ENCODE measurements at places on chromosomes 4 and X.

GRCh38 chr4:39502019-39502663 is 25.1 kb downstream of the UGDH start:
- DNase-seq: no peak

- DNase-seq: no peak
Measured at GRCh38 chrX:129158505-129158904, 364.8 kb downstream of the SMARCA1 start.

GRCh38 chr4:126986828-126987227 is 645.9 kb upstream of the INTU start:
- DNase-seq: no peak

GRCh38 chrX:123263747-123264146 is 79.7 kb downstream of the GRIA3 start:
- DNase-seq: no peak

GRCh38 chrX:55794405-55794804 is 76.9 kb downstream of the RRAGB start:
- no peak for DNase-seq

- no peak for DNase-seq
Measured at GRCh38 chrX:153806999-153807575, 12.6 kb downstream of the SSR4 start.

- DNase-seq: no peak
Measured at GRCh38 chr4:52420330-52420729, 238.8 kb downstream of the USP46 start.

DNA sequence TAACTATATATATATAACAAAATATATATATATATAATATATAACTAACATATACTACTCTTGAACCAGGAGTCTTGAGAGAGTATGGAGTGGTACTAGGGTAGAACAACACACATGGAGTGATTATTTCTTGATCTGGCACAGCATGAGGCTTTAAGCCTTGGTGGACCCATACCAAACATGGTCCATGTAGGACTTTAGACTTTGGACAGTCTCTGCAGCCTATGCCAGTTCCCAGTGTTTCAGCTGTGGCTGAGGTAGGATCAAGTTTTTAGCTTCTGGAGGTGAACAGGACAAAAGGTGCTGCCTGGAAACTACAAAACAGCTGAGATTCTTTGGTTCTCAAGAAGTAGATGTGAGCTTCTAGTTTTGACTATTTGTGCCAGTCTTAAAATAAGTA is 20.6 kb downstream of the CORIN start:
- DNase-seq: no peak

DNA sequence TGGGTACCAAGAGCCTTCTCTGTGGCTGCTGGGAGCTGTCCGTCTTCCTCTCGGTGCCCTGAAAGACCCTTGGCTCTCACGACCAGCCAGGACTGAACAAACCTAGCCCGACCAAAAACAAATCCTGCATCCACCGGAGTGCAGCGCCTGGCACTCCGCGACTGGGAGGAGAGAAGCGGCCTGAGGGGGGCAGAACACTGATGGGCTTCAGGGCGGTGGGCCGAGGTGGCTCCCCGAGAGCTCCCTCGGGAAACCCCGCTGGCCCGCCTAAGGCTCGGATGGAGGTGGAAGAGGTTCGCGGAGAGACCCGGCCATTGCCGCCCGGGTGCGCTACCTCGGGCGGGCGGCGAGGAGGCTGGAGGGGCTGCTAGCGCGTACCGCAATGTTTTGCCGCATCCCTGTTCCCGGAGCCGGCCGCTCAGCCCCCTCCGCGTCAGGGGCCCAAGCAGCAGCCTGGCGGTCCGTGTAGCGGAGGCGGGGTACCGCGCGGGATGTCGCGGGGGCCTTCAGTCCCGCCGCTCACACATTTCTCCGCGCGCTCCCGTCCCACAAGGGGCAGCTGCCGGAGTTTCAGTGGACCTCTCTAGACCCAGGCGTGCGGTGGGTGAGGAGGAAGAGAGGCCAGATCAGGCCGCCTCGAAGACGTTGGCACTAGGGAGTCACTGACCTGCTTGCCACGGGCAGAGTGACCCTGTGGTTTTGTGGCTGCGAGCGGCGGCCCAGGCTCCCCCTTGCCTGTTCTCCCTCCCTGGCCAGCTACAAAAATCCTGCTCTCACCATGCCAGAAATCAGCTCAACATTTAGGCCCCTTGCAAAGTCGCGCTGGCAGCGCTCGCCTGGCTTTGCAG is 2.2 kb downstream of the SLITRK4 start:
- no peak for DNase-seq

GRCh38 chrX:10190367-10190766 is 33.6 kb downstream of the CLCN4 start:
- DNase-seq: peak; percentile 75

DNA sequence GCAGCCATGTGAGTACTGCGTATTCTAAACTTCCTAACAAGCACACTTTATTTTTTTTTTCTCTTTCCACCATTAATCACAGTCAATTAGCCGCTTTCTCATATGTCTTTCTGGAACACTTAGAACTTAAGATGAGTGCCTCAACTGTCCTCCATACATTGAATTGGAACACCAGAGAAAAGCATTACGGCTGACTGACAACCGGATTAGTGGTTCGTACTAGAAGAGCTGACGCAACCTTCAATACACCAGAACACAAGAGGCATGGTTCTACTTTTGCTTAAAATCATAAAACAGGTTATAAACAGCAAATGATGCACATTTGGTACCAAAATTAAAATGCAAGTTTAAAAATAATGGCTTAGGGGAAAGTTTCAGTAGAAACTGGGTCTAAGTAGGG is 3.3 kb downstream of the TMEM47 start:
- DNase-seq: peak; percentile 11

DNA sequence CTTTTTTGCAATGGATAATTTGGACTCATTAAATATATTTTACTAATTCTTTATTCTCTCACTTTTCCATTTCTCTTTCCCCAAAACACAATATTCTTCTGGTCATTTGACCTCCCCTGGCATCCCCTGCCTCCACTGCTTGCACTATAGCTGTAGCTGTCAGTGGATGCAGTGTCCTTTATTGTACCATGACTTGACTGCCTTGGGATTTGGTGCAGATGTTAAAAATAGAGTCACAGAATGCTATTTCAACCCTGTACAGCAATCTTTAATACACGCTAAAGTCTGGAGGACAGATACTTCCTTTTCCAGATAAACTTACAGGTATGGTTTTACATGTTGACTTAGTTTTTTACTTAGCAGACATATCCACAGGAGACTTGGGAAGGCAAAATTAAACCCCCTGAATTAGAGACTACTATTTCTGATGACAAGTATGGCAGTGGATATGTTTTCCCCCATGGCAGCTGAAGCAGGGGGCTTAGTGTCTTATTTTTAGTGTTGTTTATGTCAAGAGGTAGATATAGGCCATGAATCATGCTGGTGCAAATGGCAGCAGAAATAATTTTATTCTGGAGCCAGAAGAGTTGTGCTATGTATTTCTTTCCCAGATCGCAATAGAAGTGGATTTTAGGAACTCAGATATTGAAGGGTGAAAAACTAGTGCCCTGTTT is 461.4 kb downstream of the NAF1 start:
- DNase-seq: peak; percentile 1

DNA sequence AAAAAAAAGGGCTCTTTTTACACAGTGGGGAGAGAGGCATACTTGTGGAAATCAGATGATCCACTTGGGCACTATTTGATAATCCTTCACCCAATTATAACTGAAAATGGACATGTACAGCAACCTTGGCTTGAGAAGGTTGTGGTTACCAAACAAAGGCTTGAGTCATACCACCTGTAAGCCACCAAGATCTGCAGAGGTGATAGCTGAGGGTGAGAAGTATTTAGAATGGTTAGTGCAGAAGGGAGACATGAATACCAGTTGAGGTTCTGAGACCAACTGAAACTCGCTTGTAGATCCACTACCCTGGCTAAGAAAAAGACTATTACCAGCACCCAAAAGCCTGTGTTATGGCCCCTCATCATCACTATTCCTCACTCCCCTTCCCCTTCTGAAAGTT is 614.0 kb downstream of the STIM2 start:
- DNase-seq: no peak

- no peak for DNase-seq
Measured at GRCh38 chr4:139189417-139189749, 12.4 kb upstream of the ELF2 start.
